Activated T-cell treated with anti-CD3 and anti-CD28 coated beads, Interleukin-2, amount 50 U/mL, for 72 hours (primary cell): ENCODE measurements at places on chromosomes 11 and 22. TPM values are rescaled to one million over a fixed set of nuclear protein-coding genes. Genes with fewer than 3 reads are reported as not detected.

The GSTP1 gene
- total RNA-seq: 215 TPM

The MIAT gene
- total RNA-seq: 65.9 TPM

The APOL5 gene
- not detected for total RNA-seq

DNA sequence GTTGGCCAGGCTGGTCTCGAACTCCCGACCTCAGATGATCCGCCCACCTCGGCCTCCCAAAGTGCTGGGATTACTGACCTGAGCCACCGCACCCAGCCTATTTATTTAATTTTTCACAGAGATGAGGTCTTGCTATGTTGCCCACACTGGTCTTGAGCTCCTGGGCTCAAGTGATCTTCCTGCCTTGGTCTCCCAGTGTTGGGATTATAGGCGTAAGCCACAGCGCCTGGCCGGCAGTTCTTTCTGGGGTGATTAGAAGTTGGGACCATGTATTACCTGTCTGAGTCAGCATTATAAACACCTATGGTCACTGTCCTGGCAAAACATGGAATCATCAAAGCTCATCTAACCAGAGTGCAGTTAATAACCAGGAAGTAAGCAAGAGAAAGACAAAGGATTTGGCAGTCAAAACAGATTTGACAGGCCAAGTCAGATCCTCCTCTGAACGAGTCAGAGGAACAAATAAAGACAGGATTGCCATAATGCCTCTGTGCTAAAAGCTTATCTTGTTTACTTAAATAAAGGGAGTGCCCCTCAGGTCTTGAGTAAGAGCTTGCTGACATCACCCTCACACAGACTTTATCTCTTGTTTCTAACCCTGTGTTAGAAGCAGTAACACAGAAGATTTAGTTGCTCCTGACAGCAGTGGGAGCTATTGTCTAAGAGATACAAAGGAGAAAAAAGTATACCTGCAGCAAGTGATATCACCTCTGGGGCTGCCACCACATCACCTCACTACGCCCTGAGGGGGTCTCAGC lies 3.7 kb downstream of the SERPIND1 start:
- H3K27me3 ChIP-seq: no peaks in the 10 kb centered on the region
- H3K27ac ChIP-seq: peak overlapping the region; percentile 61
- peaks cover 4% of the 10 kb centered on the region for H3K36me3 ChIP-seq
- H3K4me3 ChIP-seq: no peak overlapping the region

GRCh38 chr11:26319906-26320305 lies 12.0 kb upstream of the ANO3 start:
- H3K36me3 ChIP-seq: no peaks in the 10 kb centered on the region
- H3K27me3 ChIP-seq: no peaks in the 10 kb centered on the region
- H3K27ac ChIP-seq: no peak overlapping the region
- no peak for DNase-seq
- no peaks in the 10 kb centered on the region for H3K4me1 ChIP-seq

The SEZ6L gene
- total RNA-seq: not detected

- no peak for DNase-seq
- H3K27me3 ChIP-seq: peaks cover 27% of the 10 kb centered on the region
- no peak overlapping the region for H3K27ac ChIP-seq
- peaks cover 6% of the 10 kb centered on the region for H3K4me1 ChIP-seq
Observed at GRCh38 chr11:125141178-125141577, 23.4 kb upstream of the PKNOX2 start.

- no peaks in the 10 kb centered on the region for H3K36me3 ChIP-seq
- peak overlapping the region; percentile 42 for H3K4me3 ChIP-seq
- no peak overlapping the region for H3K27ac ChIP-seq
- H3K4me1 ChIP-seq: peaks cover 23% of the 10 kb centered on the region
- peaks cover 26% of the 10 kb centered on the region for H3K27me3 ChIP-seq
Observed at GRCh38 chr22:44353041-44353440, 40.3 kb upstream of the SHISAL1 start.

DNA sequence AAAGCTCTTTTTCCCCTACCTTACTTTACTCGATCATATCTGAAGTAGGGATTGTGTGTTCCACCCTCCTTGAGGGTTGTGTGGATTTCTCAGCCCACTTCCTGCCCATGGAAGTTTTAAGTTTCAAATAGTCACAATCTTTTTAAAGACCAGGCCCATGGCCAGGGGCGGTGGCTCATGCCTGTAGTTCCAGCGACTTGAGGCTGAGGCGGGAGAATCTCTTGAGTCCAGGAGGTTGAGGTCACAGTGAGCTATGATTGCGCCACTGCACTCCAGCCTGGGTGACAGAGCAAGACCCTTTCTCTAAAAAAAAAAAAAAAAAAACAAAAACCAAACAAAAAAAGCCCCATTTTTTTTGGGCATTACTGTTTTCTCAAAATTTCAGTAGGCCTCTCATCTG lies 36.3 kb upstream of the LRRC10B start:
- no peaks in the 10 kb centered on the region for H3K27me3 ChIP-seq
- no peak overlapping the region for H3K4me3 ChIP-seq
- peaks cover 4% of the 10 kb centered on the region for H3K4me1 ChIP-seq

GRCh38 chr22:32926600-32926999 lies 125.1 kb downstream of the TIMP3 start:
- no peaks in the 10 kb centered on the region for H3K4me1 ChIP-seq
- no peak overlapping the region for H3K4me3 ChIP-seq
- H3K36me3 ChIP-seq: no peaks in the 10 kb centered on the region

The ADORA2A gene
- 34.6 TPM for total RNA-seq

The OTOG gene
- total RNA-seq: not detected

The HOATZ gene
- total RNA-seq: not detected

DNA sequence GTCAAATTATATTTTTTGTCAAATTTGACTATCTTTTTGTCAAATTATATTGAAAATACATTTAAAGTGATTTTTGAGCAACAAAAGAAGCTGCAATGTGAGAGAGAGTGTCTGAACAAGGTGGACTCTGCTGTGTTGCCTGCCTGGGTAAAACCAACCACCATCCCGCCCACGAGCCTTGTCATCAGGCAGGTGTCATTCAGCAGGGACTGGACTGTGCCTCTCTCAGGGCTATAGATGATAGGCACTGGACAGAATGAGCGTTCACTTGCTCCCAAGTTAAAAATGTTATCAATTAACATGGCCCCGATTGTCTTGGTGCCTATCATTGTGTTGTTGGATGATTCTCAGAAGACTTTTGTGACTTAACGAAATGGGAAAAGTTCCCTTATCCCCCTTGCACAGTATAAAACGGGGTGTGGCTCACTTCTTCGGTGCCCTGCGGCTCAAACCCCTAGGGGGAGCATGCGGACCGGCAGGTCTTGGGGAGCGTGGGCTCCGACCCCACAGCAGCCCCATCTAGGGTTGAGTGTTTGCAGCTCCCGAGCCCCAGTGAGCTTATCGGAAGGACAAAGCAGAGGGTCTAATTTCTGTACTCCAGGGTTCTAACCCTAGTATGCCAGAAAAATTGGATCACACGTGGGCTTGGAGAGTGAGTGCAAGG lies 1.7 kb downstream of the APOL5 start:
- no peak overlapping the region for H3K27ac ChIP-seq
- DNase-seq: no peak
- no peaks in the 10 kb centered on the region for H3K36me3 ChIP-seq
- no peak overlapping the region for H3K4me3 ChIP-seq

GRCh38 chr22:34855471-34855870 lies 210.5 kb upstream of the ISX start:
- no peaks in the 10 kb centered on the region for H3K4me1 ChIP-seq
- no peak overlapping the region for H3K4me3 ChIP-seq
- DNase-seq: no peak
- H3K27me3 ChIP-seq: no peaks in the 10 kb centered on the region

DNA sequence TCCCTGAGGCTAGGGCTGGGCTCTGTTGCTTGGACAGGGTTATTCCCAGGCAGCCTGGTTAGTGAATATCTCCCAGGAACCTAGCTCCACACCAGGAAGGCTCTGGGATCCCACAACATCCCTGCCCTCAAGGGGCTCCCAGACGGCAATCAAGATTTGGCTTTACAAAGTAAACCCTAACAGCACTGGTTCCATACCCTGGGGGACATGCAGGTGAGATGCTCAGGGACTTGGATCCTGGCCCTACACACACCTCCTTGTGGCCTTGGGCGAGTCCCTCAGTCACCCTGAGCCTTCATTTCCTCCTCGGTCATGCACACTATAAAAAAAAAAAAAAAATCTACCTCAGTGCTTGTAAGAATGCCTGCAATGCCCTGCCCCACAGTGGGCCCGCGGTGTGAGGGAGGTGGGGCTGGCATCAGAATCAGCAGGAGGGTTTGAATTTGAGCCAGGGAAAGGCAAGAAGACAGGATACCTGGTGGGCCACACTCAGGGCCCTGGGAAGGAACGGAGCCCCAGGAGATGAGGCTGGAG lies 86.3 kb downstream of the MORC2 start:
- no peaks in the 10 kb centered on the region for H3K36me3 ChIP-seq
- no peak overlapping the region for H3K27ac ChIP-seq
- no peak overlapping the region for H3K4me3 ChIP-seq
- no peak for DNase-seq
- H3K4me1 ChIP-seq: no peaks in the 10 kb centered on the region
